ENCODE measurements at places on chromosomes 7 and 10. TPM values are rescaled to one million over a fixed set of nuclear protein-coding genes. Genes with fewer than 3 reads are reported as not detected.

The DKK1 gene
- total RNA-seq: not detected

The RPEL1 gene
- not detected for total RNA-seq

The MET gene
- total RNA-seq: 0.27 TPM

The TMEM229A gene
- total RNA-seq: not detected

The HTR7 gene
- not detected for total RNA-seq

The ALOX5 gene
- total RNA-seq: 0.60 TPM

- no peak for DNase-seq
Measured at GRCh38 chr10:17758896-17759295, 6.9 kb downstream of the TMEM236 start.

GRCh38 chr7:24879291-24879690 lies 100.7 kb downstream of the OSBPL3 start:
- no peak for DNase-seq

GRCh38 chr10:91493313-91493712 lies 83.2 kb downstream of the HECTD2 start:
- no peak for DNase-seq

GRCh38 chr7:104445393-104445792 lies 117.0 kb downstream of the LHFPL3 start:
- no peak for DNase-seq

DNA sequence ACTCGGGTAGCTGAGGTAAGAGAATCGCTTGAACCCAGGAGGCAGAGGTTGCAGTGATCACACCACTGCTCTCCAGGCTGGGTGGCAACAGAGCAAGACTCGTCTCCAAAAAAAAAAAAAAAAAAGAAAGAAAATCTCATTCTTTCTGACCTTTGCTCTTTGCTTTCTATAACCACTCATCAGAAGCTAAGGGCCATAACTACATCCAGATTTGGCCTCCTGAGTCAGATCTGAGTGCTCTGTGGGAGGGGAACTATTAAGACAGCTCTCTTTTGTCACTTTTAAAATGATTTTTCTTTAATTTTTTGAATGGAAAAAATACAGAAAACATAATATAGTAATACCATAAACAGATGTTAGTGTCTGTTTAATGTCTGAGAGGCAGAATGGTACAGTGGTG lies 210.1 kb downstream of the KIAA1217 start:
- no peak for DNase-seq

GRCh38 chr10:16520900-16521299 lies 779 bp downstream of the C1QL3 start:
- peak; percentile 59 for DNase-seq

- no peak for DNase-seq
Measured at GRCh38 chr7:39413636-39414223, 152.5 kb upstream of the YAE1 start.

DNA sequence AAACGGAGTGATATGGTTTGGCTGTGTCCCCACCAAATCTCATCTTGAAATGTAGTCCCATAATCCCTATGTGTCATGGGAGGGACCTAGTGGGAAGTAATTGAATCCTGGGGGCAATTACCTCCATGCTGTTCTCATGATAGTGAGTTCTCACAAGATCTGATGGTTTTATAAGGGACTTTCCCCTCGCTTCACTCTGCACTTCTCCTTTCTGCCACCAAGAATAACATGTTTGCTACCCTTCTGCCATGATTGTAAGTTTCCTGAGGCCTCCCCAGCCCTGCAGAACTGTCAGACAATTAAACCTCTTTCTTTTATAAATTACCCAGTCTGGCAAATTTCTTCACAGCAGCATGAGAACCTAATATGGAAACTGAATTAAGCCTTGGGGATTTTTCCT lies 19.1 kb downstream of the FAM3C start:
- no peak for DNase-seq

DNA sequence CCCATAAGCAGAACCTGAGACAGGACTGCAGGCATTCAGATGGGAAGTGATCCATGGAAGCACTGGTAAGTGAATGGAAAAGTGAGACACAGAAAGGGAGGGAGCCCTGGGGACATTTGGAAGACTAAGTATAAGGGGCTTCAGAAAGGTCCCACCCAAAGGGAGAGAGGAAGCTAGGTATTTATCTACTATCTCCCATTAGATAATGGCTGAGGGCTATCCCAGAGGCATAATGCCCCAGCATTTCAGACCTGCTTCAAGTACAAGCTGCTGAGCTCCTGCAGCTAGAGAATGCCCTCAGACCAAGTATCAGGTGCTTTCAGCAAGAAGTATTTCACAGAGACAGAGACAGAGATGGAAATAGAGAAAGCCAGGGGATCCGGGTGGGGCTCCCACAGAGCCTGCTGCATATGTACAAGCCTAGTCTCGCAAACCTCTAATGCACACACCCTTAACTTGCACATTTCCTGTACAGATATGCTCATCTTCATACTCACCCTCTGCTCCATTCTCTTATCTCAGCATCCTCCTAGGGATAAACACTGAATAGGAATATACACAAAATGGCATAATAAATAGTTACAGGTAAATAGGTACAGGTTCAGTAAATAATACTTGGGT lies 20.2 kb downstream of the KDM7A start:
- DNase-seq: no peak

DNA sequence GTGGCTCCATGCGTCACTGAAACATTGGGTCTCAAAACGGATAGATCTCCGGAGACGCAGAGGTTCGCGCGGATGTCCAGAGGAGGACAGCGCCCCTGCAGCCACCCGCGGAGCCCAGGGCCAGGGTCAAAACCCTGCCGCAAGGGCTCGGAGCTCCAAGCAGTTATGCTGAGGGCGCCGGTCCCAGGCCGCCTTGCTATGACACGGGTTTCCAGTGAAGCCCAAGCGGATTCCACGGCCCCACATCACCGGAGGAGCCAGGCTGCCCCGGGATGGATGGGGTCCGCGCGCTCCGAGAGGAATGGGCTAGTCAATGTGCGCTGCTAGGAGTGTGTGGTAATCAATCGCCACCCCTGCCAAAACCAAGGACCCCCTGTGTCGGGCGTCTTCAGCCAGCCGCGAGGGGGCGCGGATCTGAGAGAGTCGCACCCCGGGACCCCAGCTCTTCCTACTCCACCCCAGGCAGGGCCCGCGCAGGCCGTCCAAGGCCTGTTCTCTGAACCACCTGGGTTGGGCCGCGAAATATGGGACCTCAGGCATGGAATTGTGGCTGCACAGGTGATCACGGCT lies 5.6 kb upstream of the EMX2 start:
- DNase-seq: no peak

DNA sequence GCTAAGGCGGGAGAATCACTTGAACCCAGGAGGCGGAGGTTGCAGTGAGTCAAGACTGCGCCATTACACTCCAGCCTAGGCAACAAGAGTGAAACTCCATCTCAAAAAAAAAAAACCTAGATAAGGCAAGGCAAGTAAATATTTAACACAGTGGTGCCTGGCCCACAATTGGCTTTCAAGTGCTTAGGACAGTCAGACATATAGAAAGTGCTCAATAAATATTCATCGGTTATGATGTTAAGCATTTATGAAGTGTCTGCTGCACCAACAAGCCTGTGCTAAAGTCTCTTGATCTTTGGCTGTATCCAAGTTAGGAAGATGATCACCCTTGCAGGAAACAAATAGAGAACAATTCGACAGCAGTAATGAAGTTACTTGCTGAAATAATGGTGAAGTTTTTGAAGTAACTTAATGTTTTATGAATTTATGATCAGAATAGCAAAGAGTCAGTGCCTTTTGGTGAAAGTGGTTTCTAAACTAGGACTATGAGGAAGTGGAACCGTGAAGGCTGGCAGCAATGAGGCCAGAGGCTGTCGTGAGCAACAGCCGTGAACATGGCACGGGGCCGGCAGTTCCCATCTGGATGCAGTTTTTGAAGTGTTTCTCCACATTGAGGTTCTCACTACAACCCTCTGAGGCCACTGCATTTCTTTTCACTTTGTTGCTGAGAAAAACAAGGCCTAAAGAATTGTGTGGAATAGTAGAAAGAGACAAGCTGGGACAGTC lies 48.1 kb upstream of the GATA3 start:
- DNase-seq: no peak

DNA sequence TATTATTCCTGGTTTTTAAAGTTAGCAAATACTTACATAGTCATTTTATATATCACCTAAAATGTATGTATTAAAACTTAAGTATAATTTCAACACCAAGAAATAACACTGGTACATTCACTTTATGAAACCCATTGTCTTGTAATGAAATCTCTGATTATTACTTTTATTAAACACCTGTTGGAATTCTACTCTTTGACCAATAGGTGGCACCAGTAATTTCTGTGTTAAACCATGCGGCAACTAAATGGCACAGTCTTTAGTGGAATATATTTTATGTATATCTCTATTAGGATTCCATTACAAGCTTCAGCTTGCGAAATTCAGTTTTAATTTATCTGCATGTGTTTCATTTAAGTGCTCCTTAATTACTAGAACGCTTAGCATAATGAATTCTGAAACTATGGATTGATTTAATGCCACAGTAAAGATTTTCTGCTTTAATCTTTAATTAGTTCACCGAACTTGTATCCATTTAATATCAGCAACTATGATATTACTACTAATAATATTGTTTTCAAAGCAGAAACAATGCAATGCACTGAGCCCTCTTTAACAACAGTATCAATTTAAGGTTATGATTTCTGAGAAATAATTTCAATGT lies 181.3 kb downstream of the MAGI2 start:
- no peak for DNase-seq

GRCh38 chr10:29369419-29369818 lies 80.5 kb downstream of the LYZL1 start:
- no peak for DNase-seq

- no peak for DNase-seq
Measured at GRCh38 chr10:111989136-111989911, 194.2 kb downstream of the GPAM start.

DNA sequence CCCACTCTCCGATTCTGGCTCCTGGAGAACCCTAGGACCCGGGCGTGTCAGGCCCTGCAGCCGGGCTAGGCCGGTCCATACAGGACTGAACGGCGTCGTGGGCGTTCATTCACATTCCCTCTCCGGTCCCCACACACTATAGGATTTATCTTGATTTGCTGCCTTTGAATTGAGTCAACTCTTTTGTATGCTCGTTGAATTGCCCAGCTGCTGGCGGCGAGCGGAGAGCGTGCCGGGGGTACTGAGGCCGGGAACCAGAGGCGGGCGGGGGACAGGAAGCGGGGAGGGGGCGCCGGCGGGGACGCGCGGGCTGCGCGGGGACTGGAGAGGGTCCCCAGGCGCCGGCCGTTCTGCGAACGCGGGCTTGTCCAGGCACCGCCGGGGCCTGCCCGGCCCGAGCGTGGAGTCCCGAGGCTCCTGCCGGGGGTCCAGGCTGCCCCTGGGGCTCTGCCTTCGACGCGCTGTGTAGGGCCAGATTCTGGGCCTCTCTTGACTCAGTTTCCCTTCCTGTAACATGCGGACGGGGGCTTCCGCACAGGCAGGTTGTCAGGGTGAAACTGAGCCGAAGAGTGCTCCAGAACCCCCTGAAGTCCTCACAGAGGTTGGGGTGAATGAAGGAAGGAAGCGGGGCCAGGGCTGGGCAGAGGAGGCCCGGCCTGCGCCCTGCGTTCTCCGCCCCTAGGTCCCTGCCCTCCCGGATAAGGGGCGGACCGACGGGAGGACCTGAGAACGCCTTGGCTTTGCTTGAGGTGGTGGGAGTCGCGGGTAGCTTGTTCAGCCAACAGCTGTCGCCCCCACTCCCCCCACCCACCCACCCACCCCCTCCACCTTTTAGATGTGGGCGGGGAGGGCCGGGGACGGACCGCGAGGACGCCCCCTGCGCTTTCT lies 769 bp upstream of the ELFN1 start:
- DNase-seq: peak; percentile 18

DNA sequence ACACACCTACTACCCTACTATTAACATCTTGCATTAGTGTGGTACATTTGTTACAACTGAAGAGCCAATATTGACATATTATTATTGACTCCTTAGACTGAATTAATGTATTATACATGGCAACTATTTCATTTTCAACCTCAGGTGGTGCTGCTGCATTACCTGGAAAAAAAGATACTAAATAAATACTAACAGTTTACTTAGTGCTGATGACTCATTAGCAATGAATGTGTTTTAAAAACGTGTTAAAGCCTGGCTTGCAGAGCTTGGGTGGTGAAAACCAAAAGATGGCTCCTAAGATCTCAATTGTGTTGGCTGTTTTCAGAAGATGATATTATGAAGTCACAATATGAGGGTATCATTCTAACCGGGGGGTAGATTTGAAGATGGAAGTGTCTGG lies 34.8 kb downstream of the CFAP43 start:
- DNase-seq: no peak

Data from activated CD8-positive, alpha-beta T cell treated with anti-CD3 and anti-CD28 coated beads for 36 hours (primary cell).